Fibroblast of lung (primary cell): ENCODE measurements at places on chromosomes 7 and 10.

DNA sequence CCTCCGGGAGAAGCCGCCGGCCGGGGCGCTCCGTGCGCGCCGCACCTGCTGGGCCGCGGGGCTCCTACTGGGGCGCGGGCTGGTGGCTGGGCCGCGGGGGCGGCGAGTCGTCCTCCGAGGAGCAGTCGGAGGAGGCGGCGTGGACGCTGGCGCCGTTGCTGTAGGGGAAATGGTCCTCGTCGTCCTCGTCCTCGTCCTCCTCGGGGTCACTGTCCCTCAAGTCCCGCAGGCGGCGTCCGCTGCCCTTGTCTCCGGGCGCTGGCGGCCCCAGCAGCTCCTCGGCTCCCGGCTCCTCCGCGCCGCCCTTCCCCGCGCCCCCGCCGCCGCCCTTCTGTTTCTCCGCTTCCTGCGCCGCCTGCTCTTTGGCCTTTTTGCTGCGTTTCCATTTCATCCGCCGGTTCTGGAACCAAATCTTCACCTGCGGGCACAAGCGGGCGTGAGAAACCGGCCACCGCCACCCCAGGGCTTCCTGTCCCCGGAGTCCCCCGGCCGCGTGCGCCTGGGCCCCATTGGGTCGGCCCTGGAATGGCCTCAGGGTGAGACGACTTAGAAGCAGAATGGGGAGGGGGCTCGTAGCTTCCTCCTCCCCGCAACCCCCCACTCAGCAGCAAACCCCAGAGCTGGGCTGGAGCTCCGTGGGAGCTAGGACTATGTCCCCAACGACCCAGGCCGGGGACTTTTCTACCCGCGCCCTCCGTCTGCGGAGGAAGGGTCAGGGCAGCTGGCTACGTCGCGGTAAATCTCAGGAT, 4.8 kb downstream of the MNX1 start:
- DNase-seq, result no peak

DNA sequence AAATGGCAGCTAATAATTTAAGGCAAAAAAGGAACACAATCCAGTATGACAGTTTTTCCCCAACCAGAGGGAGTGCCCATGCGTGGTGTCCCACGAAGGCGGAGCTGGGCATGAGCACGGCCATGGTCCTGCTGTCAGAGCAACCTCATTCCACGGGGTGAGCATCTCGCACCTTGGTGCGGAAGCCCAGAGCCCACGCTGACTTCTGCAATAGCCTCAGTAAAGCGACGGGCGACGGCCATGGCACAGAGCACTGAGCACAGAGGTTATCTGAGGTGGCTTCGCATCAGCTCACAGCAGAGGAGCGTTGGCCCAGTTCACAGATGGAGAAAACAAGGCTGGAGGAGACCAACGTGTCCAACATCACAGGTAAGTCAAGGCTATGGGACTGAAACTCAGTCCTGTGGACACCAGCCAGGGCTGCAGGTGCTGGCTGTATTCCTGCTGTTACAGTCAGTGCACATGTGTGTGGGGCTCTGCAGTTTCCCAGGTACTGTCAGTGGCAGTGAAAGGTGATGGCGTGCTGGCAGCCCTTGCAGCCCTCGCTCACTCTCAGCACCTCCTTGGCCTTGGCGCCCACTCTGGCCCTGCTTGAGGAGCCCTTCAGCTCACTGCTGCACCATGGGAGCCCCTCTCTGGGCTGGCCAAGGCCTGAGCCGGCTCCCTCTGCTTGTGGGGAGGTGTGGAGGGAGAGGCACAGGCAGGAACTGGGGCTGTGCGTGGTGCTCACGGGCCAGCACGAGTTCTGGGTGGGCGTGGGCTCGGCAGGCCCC, 525.6 kb downstream of the PTPRN2 start:
- no peak for DNase-seq

DNA sequence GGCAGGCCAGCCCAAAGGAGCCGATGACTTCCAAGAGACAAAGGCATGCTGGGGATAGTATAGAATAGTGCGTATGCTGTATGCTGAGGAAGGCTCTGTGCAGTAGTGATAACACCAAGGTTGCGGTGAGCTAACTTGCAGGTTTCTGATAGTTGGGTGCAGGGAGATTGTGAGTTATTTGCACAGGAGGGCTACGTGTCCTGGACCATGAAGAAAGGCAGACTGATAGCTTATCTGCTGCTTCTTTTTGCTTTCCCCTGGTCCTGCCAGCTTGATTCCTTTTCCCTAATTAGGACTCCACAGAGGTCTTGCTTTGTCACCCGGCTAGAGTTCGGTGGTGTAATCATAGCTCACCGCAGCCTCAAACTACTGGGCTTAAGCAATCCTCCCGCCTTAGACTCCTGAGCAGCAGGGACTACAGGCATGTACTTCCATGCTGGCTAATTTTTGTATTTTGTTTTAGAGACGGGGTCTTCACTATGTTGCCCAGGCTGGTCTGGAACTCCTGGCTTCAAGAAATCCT, 43.9 kb upstream of the ARHGAP12 start:
- no peak for DNase-seq

GRCh38 chr7:39332142-39332541, 234.1 kb upstream of the YAE1 start:
- no peak for DNase-seq

GRCh38 chr7:93747019-93747418, 143.5 kb downstream of the TFPI2 start:
- DNase-seq, result no peak

GRCh38 chr7:42074076-42074475, 162.9 kb downstream of the GLI3 start:
- no peak for DNase-seq

- no peak for DNase-seq
These were observed 23.9 kb downstream of the KLF6 start for GRCh38 chr10:3761021-3761686.

DNA sequence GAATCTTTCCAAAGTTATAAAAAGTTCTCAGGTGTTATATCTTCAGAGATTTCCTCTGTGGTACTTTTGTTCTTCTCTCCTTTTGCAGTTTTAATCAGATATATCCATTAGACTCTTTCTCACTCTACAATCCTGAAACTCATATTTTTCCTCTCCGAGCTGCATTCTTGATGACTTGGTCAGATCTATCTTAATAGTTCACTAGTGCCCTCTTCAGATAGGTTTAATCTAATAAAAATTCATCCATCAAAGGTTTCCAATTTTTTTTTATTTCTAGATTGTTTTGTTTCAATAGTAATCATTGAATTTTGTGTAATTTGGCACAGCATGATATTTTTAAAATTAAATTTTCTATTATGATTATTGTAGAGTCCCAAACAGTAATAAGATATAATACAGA, 21.8 kb upstream of the DGKB start:
- peak; percentile 19 for DNase-seq

DNA sequence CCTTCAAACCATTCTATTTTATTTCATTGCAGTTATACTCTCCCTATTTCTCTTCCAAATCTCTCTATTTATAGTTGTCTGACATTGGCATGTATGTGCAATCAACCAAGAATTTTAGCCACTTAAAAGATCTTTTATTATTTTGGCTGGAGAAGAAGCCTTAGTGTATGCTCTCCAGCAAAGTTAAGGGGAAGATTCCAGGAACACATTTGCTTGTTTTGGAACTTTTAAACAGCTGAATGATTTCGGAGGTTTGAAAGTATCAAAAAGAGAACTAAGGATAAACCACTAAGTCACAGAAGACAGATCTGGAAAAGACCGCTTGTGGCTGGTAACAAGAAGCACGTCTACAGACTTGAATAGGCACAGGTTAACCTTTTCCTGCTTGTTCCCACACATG, 182.2 kb upstream of the FZD1 start:
- DNase-seq, result peak; percentile 73

GRCh38 chr10:14010101-14010558, 320.6 kb downstream of the FRMD4A start:
- DNase-seq, result peak; percentile 67

DNA sequence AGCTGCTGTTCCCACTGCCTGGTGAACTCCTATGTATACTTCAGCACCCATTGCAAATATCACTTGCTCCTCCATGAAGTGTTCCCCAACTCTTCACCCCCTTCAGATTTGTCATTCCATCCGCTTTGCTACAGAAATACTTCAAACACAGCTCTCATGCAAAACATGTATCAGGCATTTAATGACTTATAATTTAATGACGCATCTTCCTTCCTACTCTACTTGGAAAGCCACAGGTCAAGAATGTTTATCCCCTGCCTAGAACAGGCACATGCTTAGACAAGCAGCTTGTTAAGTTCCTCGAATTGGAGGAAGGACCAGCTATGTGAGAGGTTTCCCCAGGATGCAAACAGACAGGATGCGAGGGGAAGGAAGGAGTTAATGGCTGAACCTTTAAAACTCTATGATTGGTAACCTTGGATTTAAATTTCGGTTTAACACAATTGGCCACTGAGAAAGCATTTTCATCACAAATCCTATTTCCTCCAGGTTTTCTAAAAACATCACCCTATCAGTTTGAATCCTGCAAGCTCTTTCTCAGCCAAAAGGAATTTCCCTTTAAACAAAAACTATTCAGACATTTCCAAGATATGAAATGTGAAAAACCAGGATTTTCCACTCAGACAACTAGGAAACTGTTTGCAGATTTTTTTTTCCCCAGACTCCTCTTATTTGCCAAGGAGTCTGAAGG, 11.5 kb downstream of the CREB3L2 start:
- peak; percentile 90 for DNase-seq

GRCh38 chr10:113310347-113310746, 242.5 kb upstream of the HABP2 start:
- no peak for DNase-seq

DNA sequence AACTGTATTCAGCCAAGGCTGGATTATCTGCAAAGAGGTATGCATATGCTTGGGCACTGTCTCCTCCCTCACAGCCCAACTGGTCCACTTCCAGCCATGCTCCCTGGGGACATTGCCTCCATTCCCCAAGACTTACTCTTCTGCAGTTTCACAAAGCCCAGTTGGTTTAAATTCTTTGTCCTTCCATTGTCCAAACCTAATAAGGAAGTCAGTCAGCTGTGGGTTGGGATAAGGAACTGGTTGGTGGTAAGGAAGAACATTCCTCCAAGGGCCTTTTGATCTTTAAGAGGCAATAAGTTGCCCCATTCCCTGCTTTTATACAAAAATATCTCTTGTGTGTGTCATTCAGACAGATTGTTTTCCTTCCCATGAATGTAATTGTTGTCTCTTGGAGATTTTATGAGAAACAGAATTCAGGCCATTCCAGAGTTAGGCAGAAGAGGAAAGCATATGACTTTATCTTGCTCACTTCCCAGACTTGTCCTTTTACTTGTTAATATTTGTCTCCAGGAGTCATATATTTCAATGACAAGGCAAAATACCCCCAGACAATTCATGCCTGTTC, 673.7 kb downstream of the SUGCT start:
- peak; percentile 85 for DNase-seq

DNA sequence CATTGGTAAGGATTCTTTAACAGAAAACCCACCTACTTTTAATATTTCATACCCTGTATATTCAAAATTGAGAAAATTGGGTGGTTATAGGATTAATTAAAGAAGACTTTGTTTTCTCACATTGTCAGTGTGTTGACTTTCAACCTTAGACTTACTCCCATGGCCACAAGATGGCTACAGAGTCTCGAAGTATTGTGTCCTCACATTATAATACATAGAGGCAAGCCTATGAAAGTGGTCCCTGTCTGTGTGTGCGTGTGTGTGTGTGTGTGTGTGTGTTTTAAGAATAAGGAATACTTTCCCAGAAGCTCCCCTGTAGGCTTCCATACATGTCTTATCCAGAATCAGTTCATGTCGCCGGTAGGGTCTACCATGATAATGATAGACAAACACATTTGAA, 180.0 kb downstream of the PHF14 start:
- no peak for DNase-seq

- DNase-seq, result peak; percentile 71
These were observed 49.0 kb upstream of the STK17A start for GRCh38 chr7:43533801-43534479.

DNA sequence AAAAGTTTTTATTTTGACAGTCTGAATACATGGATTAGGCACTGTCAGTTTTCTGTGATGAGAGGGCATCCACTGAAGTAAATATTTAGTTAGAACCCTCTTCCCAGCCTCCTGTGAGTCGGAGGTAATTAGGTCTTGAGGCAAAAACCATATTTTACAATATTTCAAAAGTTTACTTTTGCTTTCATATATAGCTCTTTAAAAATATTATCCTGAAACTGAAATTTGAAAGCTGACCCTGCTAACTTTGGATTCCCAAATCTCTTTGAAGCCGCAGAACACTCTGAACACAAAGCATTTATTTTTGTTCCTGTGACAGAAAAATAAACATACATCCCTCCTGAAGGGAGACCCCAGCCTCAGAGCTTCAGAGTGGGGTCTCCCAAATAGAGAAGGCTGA, 317.4 kb downstream of the KIF20B start:
- DNase-seq, result no peak

DNA sequence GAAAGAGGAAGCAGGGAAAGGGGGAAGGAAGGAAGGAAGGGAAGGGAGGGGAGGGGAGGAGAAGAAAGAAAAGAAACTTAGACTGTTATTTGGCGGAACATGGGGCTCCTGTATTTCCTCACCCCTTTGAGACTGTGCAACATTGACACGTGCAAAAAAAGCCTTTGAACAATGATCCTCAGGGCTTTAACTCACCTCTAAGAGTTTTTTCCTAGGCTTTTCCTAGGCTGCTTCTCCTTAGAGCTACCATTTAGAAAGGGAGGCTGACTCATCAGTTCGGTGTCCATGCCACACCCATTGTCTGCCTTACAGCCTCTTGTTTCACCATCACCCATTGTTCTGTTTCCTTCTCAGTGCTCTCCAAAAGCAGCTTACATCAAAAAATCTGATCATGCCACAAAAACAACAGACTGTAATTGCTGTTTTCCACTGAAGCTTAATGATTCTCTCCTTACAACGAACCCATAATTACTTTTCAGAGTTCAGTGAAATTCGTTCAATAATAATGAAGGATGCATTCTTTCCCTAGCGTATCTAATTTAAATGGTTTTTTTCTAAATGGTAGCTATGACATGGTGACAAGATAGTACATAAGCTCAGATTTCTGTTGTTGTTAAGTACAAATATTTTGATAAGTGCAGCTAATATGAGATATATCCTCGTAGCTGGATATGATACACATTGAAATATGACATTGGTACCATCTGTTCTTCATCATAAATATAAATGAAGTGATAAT, 90.8 kb downstream of the PRLHR start:
- peak; percentile 77 for DNase-seq

DNA sequence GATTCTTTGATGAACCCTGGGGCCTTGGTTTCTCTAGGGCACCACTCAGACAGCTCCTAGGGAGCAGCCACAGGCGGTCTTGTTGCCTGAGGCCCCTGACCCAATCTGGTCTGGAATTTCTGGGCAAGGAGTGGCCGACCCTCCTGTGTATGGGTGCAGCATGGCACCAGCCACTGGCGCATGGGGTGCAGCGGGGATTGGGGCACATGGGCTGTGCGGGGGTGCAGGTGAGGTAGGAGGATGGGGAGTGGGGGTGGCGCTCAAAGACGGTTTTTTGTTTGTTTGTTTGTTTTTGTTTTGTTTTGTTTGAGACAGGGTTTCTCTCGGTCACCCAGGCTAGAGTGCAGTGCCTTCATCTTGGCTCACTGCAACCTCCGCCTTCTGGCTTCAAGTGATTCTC, 62.3 kb downstream of the HTR5A start:
- no peak for DNase-seq
